Hippocampal formation (tissue), 2 donors: ENCODE measurements at places on chromosomes 3 and 15.

DNA sequence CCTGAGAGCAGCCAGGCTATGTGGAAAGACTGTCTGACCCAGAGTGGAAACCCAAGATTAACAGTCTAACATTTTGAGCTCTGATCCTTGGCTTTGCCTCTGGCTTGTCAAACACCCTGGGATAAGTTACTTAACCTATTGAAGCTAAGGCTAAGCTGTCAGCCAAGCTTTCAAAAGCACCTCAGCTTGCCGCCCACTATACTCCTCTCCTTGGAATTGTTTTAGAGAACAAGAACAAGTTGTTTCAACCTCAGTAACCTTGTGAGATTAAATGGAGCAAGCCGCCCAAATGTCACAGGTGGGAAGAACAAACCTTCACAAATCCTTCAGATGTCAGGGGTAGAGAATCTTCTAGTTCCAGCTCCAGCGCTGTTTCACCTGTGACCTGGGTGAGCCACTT is 235.1 kb downstream of the RYR3 start:
- no peak for DNase-seq

DNA sequence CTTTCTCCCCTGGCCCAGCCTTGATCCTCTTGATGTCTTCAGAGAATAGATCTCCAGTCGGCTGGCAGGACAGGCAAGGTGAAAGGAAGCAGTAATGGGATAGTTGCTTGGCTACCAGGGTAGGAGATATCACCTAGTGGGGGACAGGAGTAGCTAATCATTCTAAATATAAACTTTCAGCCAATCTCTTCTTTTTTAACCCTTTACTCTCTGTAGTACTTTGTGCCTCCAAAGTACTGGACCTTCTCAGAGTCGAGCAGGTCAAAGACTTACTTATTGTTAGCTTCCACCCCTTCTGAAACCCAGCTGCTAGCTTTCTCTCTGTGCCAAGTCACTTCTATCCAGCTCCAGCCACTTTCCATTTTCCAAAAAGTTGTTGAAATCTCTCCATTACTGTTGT is 43.4 kb upstream of the FILIP1L start:
- DNase-seq = no peak

DNA sequence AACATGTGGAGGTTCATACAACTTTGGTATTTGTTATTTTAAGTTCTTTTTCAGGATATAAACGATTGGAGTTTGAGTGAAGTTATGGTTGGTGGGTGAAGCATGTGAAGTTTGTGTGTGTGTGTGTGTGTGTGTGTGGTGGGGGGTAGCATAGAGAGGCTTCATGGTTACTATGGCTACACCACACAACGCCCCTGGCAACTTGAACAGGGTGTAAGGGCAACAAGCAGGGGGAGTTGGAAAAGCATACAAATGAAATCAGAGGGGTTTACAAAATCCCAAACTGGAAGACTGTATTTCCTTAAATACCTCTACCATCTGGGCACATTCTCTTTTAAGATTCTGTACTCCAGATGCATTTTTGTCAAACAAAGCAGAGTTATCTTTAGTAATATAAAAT is 207.5 kb downstream of the SV2B start:
- no peak for DNase-seq

DNA sequence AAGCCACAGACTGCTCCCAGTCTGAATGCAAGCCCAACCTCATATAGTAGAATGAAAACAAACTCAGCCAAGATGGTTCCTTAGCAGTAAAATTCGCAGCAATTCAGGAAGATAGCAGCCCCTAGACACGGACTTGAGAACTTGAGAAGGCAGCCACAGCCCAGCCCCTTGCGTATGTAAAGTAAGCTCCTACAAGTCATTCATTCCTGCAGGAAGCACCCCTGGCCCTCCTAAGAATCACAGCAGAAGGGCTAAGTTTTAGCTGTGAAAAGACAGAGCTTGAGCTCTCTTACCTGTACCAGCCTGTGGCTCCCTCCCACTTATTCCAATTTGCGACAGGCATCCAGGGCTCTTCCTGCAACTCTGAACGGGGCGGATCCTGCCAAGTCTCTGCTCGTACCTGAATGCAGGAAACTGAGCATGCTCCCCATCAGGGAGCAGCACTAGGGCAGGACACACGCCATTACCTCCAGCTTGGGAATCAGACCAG is 136.4 kb downstream of the MAGI1 start:
- no peak for DNase-seq

- no peak for DNase-seq
These were observed 840.0 kb downstream of the ROBO1 start for GRCh38 chr3:78927759-78928158.

- DNase-seq = no peak
These were observed 5.7 kb upstream of the FILIP1L start for GRCh38 chr3:100120012-100120411.

DNA sequence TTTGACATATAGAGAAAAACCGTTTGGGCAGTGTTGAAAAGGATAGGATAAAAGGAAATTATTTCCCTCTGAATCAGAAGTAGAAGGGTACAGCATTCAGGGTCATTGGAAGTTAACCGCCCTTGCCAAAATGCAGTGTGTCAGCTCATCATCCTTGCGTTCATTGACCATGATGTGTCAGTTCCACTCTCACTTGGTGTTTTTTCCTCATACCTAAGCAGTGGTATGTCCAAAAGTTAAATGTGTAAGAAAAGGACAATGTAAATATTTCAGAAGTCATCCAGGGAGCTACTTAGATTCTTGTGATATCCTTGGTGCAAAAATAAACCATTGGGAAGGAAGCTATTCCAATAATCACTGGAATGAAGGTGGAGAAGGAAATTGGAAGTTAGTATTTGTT is 50.7 kb downstream of the MAP6D1 start:
- no peak for DNase-seq

DNA sequence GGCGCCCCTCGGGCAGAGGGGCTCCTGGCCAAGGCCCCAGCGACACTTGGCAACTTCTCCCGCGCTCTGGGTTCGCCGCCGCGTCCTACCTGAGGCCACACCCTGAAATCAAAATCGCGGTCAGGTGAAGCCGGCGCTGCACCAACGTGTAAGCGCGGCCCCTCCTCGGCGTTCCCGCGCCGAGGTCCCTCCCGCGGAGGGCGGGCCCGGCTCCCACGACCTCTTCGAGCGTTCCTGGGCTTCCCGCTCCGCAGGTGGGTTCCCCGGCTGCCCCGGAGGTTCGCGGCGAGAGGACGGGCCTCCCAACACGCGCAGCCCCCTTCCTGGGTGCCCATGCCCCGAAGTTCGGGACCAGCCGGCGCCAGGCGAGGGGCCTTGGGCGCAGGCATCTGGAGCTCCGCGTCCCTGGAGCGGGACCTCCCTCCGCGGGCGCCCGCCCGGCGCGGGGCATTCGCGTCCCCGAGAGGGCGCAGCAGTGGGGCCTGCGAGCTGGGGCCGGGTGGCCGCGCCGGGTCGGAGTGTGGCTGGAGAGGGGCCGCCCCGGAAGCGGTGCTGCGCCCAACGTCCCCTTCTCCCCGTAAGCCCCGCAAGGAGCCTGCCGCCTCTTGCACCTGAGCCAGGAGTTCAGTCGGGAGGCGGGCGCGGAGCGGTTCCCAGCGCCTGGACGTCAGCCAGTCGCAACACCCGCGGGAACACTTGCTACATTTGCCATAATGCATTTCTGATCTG is 13.7 kb downstream of the PAK6 start:
- no peak for DNase-seq

GRCh38 chr3:72331076-72331475 is 517.2 kb downstream of the SHQ1 start:
- no peak for DNase-seq

- no peak for DNase-seq
These were observed 92.0 kb downstream of the TFDP2 start for GRCh38 chr3:142057331-142057725.

- DNase-seq = no peak
These were observed 147.2 kb upstream of the WNT5A start for GRCh38 chr3:55634345-55634744.

- no peak for DNase-seq
These were observed 112.8 kb downstream of the LPP start for GRCh38 chr3:188266562-188267274.

DNA sequence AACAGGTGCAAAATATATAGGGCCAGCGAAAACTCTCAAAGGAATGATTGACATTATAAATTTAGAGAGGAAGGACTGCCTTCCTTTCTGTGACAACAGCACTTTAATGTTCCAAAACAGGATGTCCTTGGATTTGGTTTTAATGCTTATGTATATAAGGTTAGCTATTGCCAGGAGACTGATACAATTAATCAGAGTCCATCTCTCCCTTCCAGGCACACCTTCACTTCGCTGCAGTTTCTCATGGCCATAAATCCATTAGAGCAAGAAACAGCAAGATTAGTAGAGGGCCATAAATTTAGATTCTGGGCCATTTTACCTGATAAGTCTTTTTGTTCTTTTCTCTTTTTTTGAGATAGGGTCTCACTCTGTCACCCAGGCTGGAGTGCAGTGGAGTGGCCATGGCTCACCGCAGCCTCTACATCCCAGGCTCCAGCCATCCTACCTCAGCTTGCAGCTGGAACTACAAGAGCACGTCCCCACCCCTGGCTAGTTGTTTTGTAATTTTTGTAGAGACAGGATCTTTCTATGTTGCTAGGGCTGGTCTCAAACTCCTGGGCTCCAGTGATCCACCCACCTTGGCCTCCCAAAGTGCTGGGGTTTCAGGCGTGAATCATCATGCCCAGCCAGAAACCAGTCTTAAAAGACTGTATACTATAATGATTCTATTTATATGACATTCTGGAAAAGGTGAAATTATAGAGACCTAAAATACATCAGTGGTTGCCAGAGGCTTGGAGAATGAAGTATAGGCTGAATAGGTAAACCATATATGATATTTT is 15.7 kb upstream of the TFRC start:
- no peak for DNase-seq

DNA sequence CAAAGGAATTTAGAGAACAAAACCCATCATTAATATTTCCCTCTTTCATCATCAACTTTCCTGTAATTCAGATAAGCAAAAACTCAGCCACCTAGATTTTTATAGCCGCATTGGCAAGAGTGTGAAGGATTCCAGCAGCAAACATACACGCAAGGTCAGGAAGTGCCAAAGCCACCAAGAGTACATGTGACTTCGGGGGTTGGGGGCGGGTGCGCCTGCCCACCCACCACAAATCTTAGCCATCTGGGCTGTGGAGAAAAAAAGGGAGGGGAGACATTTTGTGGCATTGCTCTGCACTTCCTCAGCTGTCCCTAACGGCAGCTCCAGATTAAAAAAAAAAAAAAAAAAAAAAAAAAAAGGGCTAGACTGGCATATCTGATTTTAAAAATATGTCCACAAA is 148.4 kb downstream of the TNIK start:
- no peak for DNase-seq

- no peak for DNase-seq
These were observed 628.4 kb upstream of the ALCAM start for GRCh38 chr3:104738271-104738670.

- no peak for DNase-seq
These were observed 46.2 kb upstream of the ARHGEF26 start for GRCh38 chr3:154074966-154075365.

GRCh38 chr15:28914483-28915023 is 28.8 kb downstream of the APBA2 start:
- DNase-seq = no peak

GRCh38 chr3:119669906-119670570 is 7.2 kb downstream of the COX17 start:
- no peak for DNase-seq

- no peak for DNase-seq
These were observed 85.6 kb upstream of the IQSEC1 start for GRCh38 chr3:13158871-13159270.

DNA sequence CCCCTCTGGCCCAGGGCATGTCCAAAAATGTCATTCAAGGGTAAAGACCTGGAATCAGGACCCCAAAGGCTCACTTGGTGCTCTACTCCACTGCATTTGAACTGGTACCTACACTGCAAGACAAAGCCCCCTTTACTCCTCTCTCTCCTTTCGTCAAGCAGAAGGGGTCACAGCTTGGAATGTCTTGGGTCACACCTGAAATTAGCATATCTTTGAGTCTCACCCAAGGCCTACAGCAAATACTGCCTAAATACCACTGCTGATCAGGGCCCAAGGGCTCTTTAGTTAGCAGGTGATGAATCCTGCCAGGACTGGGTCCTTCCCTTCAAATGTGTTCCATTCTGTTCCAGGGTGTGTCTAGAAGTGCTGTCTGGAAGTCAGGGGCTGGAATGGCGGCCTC is 320.6 kb downstream of the SV2B start:
- DNase-seq = no peak

GRCh38 chr3:187848401-187848800 is 103.1 kb upstream of the BCL6 start:
- no peak for DNase-seq

- no peak for DNase-seq
These were observed 45.6 kb downstream of the OIP5 start for GRCh38 chr15:41286665-41287333.

- no peak for DNase-seq
These were observed 576 bp upstream of the MB21D2 start for GRCh38 chr3:192918275-192918588.

DNA sequence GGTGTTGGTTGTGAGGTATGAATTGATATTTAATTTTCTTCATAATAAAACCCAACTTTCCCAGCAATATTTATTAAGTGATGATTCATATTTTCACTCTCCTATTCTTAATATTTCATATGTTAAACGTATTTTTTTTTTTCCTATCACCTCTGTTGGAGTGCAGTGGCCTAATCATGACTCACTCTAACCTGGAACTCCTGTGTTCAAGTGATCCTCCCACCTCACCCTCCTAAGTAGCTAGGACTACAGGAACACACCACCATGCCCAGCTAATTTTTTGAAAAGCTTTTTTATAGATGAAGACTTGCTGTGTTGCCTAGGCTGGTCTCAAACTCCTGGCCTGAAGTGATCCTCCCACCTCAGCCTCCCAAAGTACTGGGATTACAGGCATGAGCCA is 8.6 kb downstream of the PARP15 start:
- no peak for DNase-seq

DNA sequence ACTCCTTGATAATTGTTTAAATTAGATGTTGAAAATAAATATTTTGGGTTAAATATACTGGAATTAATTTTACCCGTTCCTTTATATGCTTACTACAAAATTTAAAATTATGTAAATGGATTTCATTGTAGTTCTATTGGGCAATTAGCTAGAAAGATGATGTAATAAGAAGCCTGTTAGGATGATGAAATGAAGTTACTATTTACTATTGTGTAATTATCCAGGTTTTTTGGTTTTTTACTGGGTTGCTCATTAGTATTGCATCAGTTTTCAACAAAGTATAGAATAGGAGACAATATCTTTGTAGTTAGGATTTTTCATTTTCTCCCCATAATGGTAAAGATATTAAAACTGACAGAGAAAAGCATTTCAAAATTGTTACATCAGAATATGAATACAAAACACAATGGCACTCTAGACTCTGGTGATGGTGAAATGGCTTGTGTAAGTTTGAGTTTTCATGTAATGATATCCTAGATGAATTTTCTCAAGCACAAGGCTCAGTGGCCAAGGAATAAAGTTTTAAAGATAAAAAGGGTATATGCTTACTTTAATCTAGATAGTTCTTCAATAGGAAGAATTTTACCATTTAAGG is 222.0 kb downstream of the P3H2 start:
- no peak for DNase-seq
